ENCODE measurements at places on chromosomes 2 and 18.

DNA sequence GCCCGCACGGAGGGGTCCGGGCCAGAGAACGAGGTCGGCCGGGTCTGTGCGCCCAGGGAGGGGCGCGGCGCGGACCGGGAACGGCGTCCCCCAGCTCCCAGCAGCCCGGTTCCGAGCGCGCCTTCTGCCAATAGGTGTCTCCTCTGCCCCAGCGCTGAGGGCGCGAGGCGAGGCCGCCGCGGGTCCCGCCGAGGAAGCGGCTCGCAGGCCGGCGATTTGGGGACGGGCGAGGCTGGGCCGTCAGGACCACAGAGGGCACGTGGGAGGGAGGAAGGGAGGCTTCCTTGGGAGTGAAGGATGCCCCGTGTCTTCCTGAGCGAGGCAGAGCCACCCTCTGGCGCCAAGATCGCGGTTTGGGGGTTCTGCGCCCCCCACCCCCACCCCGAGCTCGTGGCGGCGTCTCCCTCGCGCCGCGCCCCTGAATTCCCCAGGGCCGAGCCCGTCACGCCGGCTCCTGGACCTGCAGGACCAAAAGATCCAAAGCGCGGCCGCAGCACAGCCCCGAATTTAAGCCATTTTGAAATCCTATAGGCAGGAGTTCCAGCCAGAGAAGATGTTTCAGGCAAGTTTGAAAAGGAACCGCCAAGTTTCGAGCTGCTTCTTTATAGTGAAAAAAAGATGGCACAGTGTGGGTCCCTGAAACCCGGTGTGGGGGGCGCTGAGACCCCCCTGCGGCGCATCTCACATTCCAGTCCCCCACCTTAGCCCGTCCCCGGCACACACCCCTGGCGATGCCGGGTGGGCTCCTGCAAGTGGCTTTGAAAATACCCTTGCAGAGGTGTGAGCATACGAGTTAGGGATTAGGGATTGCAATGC is 909 bp downstream of the NFATC1 start:
- no peak for DNase-seq

- no peak for DNase-seq
Observed at GRCh38 chr2:19409046-19409445, 50.6 kb upstream of the OSR1 start.

GRCh38 chr2:173821451-173821850 is 143.7 kb downstream of the SP3 start:
- no peak for DNase-seq

- no peak for DNase-seq
Observed at GRCh38 chr2:144377914-144378313, 142.0 kb downstream of the ZEB2 start.

GRCh38 chr2:169906731-169907130 is 79.5 kb downstream of the UBR3 start:
- DNase-seq: no peak

GRCh38 chr2:31992025-31992579 is 18.7 kb downstream of the MEMO1 start:
- no peak for DNase-seq

- no peak for DNase-seq
Observed at GRCh38 chr2:11984316-11985158, 238.1 kb downstream of the LPIN1 start.

GRCh38 chr2:237726401-237726830 is 72.2 kb upstream of the RBM44 start:
- peak; percentile 89 for DNase-seq

- no peak for DNase-seq
Observed at GRCh38 chr2:12415536-12415935, 301.2 kb upstream of the TRIB2 start.

DNA sequence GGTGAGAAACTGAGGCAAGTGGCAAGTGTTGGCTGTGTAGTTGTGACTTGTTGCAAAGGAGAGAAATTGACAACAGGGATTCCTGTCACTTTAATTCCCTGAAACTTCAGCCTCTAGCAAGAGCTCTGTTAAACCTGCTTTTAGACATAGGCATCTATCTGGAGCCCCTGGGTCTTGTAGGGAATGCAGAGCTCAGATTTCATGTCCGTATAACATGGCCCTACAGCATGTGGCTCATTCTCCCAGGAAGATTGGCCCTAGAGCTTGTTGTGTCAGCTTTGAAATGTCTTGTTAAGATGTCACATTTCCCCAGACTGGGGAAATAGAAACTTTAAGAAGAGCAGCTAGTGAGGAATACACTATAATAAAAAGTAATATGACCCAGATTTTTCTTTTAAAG is 115.8 kb downstream of the POLE4 start:
- no peak for DNase-seq

- DNase-seq: no peak
Observed at GRCh38 chr2:231879216-231879615, 47.0 kb downstream of the NPPC start.

GRCh38 chr2:152693033-152693432 is 24.2 kb downstream of the PRPF40A start:
- no peak for DNase-seq

DNA sequence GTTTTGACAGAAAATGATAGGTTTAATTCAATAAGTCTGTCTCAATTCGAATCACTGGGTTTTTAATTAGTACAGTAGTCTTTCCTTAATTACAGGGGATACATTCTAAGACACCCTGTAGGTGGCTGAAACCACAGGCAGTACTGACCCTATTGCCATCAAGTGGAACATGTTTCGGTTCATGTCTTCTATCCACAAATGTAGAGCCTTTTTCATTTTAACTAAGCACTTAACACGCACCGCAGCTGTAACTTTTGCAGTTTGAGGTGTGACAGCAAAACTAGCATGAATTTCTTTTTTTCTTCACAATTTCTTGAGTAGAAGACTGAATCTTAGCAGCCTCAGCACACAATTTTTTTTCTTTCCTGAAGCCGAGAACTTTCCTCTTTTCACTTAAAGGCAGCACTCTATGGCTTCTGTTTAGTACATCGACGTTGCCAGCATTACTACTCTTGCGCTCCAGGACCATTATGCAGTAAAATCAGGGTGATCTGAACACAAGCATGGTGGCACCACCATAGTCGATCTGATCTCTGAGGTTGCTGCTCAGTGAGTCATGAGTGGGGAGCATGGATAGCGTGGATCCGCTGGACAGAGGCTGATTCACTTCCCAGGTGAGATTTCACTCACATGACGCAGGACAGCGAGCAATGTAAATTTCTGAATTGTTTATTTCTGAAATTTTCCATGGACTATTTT is 805.1 kb downstream of the RNF144A start:
- DNase-seq: no peak

- no peak for DNase-seq
Observed at GRCh38 chr2:60046529-60046928, 506.9 kb downstream of the BCL11A start.

DNA sequence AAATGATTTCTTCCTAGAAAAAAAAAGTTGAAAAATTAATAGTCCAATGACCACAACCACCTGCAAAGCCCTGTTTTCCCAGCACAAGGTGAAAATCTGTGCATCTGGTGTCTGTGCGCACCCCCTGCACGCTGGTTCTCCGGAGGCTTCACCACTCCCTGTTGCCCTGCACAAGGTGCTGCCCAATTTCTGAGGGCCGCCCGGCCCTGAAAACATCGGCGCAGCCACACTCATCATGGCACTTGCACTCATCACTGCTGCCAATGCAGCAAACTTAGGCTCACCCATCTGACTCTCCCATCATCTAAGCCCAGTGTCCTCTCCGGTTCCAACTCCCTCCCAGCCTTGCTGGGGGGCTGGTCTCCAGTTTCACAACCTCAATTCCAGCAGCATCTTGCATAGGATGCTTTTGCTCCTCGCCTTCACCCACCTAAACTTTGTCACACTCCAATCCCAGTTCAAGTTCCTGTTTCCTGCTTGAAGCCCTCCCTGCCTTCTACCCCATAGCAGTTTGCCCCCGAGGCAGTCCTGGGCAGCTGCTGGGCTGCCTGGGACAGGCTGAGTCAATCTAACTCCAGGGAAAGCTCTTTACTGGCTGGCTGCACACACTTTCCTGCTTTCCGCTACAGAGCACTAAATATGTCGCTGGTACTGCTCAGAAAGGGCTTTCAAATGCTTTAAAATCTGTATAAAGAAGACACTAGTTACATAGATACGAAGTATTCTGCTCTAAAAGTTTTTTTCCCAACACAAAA is 522.5 kb upstream of the ID2 start:
- DNase-seq: no peak

GRCh38 chr2:45987856-45988255 is 309.4 kb upstream of the EPAS1 start:
- DNase-seq: no peak

DNA sequence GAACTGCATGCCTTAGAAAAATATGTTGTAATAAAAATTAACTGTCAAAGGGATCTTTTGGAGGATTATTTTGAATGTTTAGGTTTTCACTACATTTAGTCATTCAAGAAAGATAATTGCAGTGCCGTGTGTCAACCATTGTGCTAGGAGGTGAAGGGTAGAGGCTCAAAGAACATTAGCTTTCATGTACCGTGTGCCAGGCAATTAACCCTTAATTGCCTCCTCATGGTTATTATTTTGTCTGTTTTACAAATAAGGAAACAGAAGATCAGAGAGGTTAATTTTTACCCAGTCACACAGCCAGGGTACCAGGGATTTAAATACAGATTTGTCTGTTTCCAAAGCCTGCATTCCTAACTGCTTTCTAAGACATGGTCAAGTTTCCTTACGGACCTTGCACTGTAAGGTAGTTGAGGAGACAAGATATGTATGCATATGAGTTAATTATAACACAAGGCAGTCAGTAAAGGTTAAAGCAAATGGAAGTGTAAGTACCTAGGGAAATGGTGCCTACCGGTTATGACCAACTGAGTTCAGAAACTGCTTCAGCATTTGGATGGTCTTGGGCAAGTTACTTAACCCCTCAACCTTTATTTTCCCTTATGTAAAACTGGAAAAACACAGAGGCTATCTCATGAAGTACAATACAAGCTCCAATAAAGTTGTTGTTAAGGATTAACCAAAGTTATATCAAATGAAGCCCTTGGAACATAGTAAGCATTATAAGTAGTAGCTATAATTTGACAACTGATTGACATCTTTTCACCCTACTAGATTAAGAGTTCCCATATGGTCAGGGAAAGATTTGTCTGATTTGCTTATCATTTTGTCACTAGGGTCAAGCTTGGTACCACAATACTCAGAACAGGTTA is 434.9 kb downstream of the MBD2 start:
- no peak for DNase-seq

DNA sequence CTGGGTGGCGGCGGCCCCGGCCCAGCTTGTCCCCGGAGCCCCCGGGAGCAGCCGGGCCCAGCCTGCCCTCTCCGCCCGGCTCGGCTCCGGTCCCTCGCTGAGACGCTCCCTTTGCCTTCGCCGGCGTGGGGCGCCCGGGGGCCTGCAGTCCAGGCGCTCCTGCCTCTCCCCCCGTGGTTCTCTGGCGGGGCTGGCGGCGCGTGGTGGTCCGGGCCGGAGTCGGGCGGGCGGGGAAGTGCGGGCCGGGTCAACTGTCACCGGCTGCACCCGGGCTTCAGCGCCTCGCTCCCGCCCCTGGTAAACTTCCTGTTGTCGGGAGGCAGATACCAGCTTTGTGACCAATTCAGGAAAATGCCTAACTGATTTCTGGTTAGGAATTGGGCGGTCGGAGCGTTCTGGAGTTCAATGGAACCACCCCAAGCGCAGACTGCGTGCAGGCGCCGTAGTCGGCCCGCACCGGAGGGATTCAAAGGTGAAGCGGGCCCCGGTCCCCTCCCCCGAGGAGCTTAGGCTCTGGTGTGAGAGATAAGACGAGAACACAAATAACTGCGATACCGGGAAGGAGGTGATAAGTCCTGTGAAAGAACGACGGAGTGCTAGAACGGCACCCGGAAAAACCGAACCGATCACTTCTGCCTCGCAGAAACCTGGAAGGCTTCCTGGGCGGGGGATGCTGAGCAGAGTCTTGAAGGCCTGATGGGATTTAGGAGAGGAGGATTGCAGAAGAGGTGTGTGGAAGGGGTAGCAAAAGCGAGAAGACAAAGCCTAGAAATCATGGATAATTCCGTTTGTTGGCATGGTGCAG is 891 bp downstream of the CAB39 start:
- DNase-seq: no peak

DNA sequence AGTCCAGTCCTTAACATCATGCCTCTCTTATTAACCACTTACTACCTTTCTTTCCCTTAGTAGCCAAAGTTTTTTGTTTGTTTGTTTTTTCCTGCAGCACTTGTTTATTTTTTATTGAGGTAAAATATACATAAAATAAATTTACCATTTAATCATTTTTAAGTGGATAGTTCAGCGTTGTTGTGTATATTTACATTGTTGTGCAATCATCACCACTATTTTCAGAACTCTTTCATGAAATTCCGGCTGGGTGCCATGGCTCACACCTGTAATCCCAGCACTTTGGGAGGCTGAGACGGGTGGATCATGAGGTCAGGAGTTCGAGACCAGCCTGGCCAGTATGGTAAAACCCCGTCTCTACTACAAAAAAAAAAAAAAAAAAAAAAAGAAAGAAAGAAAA is 38.1 kb upstream of the LHCGR start:
- no peak for DNase-seq

DNA sequence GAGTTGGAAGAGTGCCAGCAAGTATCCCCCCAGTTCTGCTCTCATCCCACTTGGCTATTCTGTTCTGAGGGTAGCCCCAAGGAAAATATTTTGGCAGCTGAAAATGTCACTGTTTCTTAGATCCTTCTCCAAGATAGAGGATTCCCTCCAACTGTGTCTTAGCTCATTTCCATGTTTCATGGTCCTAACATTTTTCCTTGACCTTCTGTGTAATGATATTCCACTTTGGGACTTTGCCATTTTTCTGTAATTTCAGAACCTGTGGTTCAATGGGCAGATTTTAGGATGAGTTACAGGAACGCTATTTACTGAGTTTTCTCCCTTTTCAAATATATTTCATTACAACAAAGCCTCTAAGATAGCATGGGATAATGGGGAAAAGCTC is 34.7 kb downstream of the NHEJ1 start:
- DNase-seq: no peak

DNA sequence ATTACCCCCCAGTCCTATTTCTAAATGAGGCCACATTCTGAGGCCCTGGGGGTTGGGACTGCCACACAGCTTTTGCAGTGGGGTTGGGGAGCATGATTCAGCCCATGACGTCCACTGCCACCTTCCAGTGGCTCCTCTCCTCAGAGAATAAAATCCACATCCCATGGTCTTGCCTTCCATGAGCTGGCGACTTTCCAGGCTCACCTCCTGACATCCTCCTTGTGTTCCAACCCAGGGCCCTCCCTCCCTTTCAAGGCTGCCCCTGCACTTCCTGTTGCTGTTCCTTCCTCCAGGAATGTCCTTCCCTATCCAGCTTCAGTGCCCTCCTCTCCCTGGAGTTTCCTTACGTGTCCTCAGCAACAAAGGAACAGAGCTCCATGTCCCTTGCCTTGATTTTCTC is 187.3 kb upstream of the ID2 start:
- DNase-seq: no peak

DNA sequence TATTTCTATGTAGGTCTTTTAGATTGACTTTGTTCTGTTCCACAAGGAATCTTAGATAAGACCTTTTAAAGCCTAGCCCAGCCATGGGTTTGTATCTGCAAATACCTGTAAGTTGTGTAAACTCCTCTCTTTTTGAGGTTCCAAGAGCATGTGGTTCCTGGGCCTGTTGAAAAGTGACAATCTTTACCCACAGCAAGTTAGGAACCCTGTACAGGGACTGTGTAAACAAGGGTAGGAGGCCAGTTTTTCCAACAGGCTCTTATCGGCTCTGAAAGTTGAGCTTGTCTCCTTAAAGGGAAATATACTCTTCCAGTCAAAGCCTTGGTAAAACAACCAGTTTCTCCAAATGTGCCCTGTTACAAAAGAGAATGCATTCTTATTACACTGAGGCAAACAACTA is 15.3 kb upstream of the ASXL3 start:
- no peak for DNase-seq

- DNase-seq: no peak
Observed at GRCh38 chr2:28368357-28368798, 24.3 kb upstream of the FOSL2 start.

- no peak for DNase-seq
Observed at GRCh38 chr2:96083989-96084857, 32.1 kb downstream of the ADRA2B start.
